ENCODE measurements at places on chromosomes 4 and X.

DNA sequence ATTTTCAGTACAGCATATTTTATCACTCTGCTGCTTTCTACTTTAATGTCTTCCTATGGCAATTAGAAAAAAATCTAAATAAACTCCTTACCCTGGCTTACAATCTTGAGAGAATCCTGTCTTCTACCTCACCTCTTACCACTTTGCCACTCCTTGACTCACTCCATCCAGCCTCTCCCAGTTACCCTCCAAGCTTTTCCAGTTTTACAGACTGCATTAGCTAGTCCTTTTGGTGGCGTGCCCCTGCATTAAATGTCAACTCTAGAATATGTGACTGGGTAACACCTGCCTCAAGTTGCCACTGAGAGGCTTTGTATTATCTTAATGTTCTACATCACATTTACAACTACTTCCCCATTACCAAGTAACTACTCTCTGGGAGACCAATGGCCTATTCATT is 7.5 kb upstream of the CDKL2 start:
- no peak for DNase-seq

DNA sequence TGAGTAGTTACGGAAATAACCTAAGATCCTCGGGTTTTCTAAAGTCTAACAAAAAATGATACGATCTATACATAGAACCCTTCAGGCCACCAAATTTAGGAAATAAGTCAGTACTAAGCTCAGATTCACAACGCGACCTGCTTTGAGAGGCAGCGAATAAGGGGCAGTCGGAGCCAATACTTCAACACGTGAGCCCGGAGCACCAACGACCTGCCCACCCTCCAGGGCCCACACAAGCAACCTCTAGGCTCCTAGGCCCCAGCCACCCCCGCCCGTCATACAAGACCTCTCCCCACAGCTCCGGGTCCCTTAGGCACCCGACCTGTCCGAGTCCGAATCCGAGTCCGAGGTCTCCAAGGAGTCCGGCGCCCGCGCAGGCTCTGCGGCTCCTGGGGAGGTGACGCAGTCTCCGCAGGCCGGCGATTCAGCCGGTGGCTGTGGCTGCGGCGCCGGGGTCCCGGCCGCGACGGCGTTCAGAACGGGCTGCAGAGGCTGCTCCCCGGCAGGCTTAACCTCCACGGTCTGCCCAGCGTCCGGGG is 580 bp downstream of the NAF1 start:
- peak; percentile 22 for DNase-seq

GRCh38 chrX:39196192-39197102 is 395.2 kb downstream of the MID1IP1 start:
- DNase-seq = no peak

DNA sequence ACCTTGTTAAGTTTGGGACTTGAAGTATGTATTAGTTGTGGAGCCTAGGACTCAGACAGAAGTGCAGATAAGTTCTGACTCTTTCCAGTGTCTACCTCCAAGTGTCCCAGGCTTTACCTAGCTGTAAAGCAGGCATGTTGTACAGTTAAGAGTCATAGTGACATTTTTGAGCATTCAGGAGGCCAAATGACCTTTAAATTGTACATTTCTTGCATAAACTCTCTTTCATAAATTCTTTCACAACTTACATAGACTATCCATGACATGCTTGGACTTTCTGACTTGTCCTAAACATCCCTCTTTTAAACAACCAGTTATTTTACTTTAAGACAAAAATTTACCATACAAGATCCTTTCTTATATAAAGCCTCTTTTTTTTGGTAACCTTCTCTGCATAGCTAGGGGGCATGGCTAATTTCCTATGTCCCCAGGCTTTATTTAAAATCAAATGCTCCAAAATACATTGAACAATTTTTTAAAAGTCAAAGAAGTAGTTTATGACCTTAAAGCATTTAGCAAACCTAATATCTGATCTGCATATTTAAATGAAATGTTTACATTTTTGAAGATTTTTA is 40.1 kb upstream of the UGT8 start:
- DNase-seq = no peak

DNA sequence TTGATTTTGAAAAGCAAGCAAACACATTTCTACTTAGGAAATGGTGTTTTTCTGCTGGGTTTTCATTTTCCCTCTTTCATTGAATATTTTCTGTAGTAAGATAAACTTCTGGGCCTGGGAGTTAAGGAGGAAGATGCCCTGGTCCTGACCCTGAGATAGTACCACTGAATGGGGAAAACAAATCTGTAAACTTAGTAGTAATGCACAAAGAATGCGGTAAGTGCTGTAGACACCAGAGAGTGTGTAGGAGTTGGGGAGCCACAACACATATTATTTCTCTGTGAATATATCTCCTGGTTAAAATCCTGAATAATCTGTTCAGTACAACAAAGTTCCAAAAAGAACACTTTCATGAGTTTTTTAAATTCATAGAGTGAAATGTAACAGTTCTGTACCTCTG is 178.3 kb downstream of the MAPK10 start:
- DNase-seq = no peak

GRCh38 chr4:150242820-150243458 is 164.7 kb downstream of the DCLK2 start:
- no peak for DNase-seq

DNA sequence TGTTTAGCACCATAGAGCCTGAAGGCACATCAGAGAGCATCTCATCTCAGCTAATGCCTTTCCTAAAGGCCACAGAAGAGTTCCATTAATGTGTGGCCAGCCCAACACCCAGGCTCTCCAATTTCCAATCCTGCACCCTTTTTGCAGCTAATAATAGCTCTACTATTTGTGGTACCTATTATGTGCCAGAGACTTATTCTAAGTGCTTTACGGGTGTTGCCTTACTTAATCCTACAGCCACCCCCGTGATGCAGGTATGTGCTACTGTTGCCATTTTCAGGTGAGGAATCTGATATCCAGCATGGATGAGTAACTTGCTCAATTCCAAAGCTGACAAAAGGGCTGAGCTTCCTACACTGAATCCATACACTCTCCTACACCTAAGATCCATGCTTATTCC is 217.6 kb upstream of the GALNT7 start:
- DNase-seq = no peak

DNA sequence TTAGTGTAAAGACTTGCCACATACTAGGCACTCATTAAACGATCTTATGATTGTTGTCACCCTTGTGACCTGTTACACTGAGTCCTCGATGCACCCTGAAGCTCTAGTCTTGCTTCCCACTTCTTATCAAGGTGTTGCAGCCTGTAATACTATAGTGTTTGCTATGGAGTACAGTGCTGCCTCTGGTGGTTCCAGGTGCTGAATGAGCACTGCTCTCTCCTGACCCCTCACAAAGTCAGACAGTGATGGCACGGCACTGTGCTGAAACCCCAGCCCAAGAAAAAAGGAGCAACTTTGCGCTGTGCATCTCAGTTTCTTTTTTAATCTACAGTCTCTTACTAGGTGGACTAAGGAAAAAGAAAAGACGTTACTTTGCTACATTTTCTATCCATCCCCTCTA is 106.3 kb downstream of the GC start:
- no peak for DNase-seq

DNA sequence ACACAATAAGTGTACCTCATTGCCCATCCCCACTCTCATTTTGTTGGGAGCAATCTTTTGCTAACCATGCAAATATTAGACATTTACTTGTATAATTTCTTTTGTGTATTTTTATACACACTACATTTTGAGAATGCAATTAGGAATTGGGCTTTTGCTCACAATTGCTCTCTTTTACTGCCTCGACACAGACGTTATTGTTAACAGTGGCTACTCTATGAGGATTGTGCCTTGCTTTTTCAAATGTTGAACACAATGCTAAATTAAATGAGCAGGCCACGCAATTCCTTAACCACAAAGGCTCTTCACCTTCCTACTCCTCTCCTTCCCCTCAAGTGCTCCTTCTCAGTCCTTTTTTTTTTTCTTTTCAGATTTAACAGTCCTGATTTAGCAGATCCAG is 42.8 kb upstream of the HPF1 start:
- DNase-seq = no peak

DNA sequence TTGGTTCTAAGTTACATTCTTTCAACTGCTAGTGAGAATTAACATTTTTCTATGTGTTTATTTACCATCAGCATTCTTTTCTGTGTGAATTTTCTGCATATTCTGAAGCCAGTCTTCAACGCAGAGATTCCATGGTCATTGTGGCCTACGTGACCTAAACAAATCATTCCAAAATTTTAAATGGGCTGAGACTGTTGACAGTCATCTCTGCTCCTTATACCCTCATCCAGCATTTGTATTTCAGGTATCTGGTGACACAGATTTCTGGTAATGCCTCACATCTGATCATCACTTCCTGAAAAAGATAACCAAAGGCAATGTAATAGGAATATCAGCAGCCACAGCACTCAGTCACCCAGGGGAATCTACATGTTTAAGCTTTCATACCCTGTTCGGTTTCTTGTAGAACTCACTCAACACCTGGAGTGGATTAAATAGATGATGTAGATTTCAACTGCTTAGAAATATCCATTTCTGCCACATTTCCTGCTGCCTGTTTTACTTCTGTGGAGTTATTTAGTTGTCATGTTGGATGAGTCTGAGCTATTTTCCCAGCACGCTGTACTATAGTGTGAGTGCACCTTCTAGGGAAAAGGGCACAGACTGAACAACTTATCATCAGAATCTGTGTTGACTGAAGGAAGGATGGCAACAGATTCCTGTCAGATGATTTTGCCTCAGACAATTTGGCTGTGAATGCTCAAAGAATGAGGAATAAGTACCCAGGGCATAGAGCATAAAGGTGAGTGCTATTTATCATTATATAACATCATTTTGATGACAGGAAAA is 73.0 kb upstream of the HPGD start:
- DNase-seq = no peak
